ENCODE measurements at places on chromosomes 3 and 15.

DNA sequence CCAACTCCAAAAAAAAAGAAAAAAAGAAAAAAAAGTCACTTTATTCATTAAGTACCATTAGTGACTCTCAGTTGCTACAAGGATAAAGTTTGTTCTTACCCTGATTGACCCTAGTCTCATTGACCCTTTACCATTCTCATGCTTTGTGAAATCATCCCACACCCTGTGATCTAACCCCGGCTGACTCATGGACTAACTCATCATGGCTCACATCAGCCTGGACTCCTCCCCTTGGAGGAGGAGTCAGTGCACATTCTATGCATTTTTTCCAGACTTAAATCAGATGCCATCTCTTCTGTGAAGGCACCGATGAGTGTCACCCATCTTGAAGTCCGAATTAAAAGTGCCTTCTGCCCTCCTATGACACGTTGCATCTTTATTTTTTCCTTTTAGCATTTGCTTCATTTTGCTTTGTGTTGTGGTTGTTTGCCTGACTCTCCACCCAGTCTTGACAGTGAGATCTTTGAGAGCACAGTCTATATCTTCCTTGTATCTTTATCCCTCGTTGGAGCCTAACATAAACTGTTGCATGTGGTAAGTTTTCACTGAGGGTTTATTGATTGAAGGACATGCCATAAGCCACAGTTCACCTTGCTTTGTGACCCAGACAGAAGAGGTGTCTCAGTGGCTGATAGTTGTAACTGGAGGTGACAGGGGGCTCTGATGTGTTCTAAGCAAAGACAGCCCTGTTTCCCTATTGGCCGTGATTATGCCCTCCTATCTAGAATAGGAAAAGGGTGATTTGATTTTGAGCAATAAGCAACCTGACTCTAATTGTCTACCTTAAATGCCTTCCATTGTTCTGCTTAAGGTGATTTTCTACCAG is 72.1 kb downstream of the IL1RAP start:
- peak; percentile 60 for DNase-seq

DNA sequence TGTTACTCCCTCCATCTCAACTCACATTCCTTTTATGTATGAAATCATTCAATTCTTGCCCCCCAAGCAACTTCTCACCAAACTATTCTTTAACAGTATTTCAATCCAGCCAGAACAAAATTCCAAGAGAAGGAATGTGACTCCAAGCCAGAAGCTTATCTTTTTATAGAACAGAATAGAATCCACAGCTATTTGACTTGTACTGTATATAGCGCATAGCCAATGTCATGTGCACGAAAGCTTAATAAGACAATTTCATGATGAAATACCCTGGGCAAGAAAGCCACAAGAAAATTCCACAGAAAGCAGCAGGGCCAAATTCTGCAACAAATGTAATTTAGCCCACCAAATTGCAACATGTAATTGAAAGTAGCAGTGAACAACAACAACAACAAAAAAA is 127.6 kb upstream of the UBE2E2 start:
- no peak for DNase-seq

DNA sequence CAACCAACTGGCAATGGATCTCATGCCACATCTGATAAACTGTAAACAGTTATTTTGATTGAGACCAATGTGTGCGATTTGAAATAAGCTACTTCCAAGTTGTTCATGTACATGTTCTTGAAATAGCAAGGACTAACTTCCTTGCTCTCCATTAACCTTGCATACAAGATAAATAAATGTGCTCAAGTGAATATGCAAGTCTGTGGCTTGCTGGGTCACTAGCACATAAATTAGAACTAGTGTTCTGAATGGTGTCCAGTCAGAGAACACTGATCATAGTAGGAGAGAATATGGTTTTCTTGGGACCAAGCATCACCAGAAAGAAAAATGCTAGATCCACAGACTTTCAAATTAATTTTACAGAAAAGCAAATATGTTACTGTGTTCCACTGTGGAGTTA is 640.0 kb upstream of the CCDC54 start:
- no peak for DNase-seq

DNA sequence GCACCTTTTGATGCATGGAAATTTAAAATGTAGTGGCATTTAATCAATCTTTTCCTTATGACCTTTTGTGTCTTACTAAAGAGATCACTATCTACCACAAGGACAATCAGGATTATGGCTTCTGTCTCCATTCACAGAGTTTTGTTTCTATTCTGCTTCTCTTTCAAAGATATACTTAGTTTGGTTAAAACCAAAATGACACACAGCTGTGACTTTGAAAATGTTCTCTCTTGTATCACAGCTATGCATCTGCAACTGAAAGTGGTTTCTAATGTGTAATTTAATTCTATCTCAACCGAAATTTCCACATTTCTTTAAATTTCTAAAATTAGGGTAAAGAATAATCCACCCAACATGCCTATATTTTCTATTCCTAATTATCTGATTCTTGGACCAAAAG is 27.7 kb downstream of the HLTF start:
- no peak for DNase-seq

- no peak for DNase-seq
Measured at GRCh38 chr3:145522893-145523651, 637.9 kb downstream of the PLOD2 start.

GRCh38 chr3:194800002-194800401 is 114.3 kb downstream of the FAM43A start:
- no peak for DNase-seq

GRCh38 chr15:34122771-34123183 is 20.9 kb downstream of the PGBD4 start:
- no peak for DNase-seq

DNA sequence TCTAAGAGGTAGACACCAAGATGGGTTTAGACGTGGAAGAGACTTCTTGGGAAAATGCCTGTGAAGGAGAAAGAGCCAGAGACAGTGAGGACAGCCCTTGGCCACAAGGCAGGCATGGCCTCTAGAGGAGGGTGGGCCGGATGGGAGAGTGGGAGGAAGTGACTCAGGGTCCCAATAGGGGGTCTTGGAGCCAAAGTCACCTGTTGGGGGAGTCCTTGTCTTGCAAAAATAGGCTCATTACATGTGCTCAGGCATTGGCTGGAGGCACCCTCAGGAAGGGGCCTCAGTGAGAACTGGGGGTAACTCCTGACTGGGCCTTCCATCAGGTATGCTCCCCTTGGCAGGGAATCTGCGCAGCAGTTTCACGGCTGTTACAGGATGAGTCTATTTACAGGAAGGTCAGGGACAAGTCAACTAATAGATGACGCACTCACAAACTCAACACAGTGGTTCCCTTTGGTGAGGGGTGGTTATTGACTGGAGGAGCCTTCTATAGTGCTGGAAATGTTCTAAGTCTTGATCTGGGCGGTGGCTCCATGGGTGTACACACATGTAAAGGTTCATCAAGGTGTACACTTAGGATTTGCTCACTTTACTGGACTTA is 259.6 kb downstream of the XXYLT1 start:
- no peak for DNase-seq
